ENCODE measurements at places on chromosomes 7 and 10.

GRCh38 chr10:95275726-95276366, 15.0 kb downstream of the PDLIM1 start:
- no peak for DNase-seq

- no peak for DNase-seq
These were observed 5.6 kb upstream of the NSUN5 start for GRCh38 chr7:73314271-73314670.

GRCh38 chr7:122248472-122248871, 56.1 kb downstream of the FEZF1 start:
- no peak for DNase-seq

GRCh38 chr7:4147926-4148620, 534.0 kb upstream of the FOXK1 start:
- no peak for DNase-seq

DNA sequence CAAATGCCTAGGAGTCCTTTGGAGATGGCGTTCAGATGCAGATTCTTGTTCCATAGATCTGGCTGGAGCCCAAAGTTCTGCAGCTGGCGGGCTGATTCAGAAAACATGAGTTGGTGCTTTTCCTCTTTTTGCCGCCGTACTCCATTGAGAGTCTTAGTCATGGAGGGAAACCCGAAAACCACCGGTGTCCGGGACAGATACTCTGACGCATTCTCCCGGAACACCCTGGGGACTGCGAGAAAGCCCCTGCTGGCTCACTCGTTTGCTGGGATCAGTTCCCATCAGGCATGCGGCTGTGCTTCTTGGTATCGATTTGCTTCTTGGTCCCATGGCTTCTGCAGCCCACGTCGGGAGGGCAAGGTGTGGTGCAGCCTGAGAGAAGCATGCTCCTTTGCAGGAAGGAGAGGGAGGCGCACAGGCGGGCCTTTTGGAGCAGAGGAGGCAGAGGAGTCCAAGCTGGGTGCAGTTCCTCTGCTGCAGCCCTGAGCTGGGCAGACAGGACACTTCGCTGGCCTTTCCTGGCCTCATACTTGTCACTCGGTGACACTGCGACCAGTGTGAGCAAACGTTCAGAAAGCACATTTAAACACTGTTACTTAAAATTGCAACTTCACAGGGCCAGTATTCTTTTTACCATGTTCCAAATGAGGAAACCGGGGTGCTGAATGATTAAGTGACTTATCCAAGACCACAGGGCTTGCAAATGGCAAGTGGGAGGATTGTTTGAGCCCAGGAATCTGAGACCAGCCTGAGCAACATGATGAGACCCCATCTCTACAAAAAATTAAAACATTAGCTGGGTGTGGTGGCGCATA, 30.6 kb upstream of the PFKFB3 start:
- DNase-seq = peak; percentile 95

- no peak for DNase-seq
These were observed 75.2 kb downstream of the TRIL start for GRCh38 chr7:28882869-28883470.

DNA sequence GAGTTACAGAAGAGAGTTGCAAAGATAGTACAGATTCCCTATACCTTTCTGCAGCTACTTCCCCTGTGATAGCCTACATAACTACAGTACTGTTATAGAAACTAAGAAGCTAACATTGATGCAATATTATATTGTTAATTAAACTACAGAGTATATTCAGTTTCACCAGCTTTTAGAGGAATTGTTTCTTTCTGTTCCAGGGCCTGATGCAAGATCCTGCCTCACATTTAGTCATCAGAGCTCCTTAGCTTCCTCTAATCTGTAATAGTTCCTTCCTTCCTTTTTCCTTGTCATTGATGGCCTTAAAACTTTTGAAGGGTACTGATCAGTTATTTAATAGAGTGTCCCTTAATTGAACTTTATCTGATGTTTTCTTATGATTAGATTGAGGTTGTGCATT, 56.8 kb downstream of the SDHAF3 start:
- DNase-seq = peak; percentile 62

GRCh38 chr7:35380739-35381224, 126.9 kb upstream of the TBX20 start:
- DNase-seq = peak; percentile 42

DNA sequence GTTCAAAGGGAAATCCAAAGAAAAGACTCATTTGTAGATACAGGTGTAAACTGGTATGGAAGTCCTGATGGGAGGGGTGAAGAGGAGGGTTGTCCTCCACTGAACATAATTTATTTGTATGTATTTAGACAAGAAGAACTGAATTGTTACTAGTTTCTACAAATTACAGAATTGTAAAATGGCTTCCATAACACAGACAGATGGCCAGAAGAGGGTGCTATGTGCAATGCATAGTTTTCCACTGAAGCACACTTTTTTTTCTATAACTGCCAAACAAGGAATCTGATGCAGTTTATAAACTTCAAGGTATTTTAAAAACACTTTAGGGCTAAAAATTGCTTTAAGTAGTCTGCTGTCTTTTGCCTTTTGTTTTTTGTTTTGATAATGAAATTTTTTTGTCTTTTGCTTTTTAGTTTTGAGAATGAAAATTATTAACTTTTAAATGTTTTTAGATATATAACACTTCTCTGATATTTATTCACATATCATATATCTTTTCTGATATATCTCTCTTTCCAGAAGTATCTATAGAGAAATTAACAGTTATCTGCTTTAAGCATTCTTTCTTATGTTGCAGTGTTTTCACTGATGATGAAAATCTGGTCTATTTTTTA, 58.5 kb downstream of the PHYHIPL start:
- peak; percentile 39 for DNase-seq

GRCh38 chr7:44378744-44379143, 53.4 kb upstream of the CAMK2B start:
- DNase-seq = no peak

DNA sequence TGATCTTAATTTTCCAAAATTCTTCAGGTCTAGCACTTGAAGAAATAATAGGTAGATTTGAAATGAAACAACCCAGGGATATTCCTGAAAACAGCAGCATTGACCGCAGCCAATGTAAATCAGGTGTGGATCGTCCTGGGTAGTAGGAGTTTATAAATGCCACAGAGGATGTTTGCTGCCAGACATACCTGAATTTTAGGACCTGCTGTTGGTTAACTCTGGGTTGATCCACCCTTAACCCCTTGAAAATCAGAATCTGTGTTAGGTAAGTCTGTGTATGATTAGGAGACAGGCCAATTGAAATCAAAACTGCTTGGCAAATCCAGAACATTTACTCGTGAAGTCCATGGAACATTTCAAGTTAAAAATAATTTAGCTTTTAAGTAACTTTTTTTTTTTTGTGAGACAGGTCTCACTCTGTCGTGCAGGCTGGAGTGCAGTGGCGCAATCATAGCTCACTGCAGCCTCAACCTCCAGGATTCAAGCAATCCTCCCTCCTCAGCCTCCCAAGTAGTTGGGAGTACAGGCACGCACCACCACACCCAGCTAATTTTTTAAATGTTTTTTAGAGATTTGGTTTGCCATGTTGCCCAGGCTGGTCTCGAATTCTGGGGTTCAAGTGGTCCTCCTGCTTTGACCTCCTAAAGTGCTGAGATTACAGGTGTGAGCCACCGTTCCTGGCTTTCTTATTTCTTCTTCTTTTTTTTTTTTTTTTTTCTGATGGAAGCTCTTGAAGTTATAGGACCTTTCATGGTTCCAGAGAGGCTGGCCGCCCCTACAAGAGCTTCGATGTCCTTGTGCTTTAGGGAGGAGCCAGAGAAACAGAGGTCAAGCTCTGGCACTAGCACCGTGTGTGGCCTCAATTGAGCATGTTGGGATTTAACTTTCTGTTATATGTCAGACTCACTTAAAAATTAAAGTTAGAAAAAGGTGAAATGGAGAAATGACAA, 2.0 kb downstream of the POR start:
- DNase-seq = no peak

DNA sequence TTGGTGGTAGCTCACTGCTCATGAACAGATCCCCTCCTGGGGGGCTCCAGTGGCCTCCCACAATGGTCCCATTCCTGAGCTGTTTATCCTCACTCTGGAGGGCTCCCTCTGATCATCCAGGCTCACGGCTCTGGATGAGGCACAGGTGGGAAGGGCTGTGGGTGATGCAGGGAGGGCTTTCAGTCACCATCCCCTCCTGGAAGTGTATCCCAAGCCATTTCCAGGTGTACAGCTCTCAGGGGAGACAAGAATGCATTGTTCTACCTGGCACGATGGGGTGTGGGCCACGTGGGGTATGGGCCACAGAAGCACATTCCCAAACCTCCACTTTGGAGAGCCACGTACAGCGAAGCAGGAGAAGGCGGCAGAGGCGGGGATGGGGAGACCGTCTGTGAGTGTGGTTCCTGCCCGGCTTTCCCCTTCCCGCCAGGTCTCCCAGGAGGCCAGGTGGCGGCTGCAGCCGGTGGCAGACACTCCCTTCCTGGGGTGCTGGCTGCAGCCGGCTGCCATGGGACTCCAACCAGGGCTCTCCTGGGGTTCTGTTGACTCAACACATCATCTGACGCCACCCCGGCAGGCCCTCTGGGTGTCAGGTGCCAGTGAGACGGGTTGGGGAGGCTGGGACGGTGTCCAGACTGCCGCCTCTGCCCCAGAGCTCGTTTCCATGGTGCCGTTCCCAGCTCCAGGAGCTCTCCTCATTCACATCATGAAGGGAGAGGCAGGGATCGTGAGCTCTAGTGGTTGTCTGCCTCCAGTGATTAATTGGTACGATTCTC, 169.7 kb upstream of the RHEB start:
- DNase-seq = no peak

DNA sequence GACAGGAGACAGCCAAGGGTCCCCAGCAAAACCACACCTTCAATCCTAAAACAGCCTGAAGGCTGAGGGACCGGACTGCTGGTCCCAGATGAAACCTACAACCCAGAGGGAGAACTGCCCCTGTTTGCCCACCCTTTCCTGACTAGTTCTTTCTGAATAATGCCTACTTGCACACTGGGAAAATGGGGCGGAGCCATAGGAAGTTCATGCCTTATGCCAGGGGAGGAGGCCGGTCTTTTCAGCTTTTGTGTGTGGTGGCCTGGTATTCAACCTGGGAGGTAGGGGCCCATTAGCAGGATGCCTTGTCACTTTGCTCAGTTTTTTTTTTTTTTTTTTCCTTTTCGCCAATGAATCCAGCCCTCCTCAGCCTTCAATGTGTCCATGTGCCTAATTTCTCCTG, 20.7 kb downstream of the TOMM7 start:
- no peak for DNase-seq

DNA sequence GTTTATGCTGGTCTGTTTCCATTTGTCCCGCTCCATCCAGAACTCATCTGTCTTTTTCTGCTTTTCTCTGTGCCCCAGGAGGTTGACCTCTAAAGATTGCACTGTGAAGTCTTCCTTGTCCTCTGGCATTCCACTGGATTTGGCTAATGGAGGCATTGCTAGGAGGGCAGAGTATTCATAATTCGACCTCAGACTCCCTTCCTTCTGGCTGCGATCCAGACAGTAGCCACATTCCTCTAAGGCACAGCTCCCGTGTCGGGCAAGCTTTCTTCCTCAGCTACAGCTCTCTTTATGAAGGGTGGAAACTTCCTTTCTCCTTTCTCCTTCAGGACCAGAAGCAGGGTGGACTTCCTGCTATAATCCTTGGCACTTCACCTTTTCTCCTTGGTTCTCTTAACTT, 175.9 kb downstream of the BAMBI start:
- no peak for DNase-seq

- DNase-seq = no peak
These were observed 65.4 kb downstream of the CDK14 start for GRCh38 chr7:90661290-90662151.

GRCh38 chr7:18445916-18446520, 49.5 kb upstream of the HDAC9 start:
- no peak for DNase-seq

DNA sequence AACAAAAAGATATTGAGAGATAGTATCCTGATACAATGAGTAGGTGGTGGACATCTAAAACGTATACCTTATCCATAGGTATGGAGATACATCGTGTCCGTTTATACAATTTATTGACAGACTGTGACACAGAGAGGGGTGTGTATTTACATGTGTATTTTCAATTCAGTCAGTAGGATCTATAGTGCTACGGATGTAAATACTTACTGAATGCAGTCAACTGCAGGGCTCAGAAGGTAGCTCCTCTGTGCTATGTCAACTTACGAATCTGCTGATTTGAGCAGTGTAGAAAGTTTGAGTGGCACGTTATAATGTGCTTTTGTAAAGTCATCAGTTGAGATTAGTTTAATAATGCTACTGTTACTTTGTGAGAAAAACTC, 626 bp downstream of the ZNF804B start:
- DNase-seq = no peak

DNA sequence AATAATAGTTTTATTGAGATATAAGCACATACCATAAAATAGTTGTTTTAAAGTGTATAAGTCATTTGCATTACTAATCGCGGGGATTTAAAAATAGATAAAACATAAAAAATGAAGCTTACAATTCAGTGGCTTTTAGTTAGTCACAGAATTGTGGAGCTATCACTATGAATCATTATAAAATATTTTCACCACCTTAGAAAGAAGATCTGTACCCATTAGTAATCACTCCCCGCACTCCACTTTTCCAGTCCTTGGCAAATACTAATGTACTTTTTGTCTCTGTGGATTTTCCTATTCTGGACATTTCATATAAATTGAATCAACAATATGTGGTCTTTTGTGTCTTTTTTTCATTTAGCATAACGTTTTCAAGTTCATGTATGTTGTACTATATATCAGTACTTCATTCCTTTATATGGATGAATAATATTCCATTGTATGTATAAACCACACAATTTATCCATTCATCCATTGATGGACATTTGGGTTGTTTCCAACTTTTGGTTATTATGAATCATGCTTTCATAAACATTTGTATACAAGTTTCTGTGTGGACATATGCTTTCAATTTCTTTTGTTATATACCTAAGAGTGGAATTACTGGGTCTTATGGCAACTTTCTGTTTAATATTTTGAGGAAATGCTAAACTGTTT, 162.5 kb downstream of the MAGI2 start:
- DNase-seq = no peak

- no peak for DNase-seq
These were observed 209.5 kb upstream of the KCTD7 start for GRCh38 chr7:66419210-66419609.

DNA sequence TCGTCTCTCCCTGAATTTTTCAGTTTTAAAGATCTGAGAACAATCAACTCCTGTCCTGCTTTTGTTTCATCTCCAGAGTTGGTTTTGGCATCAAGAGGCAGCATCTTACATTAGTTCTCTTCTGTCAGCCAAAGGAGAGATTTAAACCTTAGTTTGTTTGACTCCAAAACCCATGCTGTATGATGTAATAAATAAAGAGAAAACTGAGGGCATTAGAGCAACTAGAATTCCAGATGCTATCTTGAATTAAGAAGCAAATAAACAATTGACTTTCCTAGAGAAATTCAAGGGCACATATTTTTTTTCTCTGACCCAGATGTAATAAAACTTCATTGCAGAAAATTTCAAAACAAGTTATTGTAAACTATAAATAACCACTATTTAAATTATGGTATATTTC, 54.4 kb downstream of the INHBA start:
- DNase-seq = no peak

DNA sequence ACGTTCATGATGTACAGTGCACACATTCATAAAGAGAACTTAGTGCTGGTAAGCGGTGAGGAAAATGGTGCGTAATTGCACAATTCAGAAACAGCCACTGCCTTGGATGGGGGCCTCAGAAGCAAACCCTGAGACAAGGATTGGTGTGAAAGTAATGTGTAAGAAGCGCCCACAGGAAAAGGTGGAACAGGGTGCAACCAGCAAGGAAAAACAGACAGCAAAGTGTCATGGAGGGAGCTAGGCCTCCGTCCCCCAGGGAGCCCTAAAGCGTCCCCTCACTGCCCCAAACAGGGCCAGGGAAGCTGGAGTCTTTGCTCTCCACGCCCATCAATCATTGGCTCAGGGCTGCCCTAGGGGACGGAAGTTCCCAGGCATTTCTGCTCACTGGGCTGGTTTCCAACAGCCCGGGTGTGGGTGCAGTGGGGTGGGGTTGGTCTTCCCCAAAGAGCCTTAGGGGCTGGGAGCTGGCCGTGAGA, 9.6 kb upstream of the C10orf105 start:
- peak; percentile 87 for DNase-seq

Measured in suppressor macrophage (primary cell).